NB4 (cell line): ENCODE measurements at places on chromosomes 1 and 21.

DNA sequence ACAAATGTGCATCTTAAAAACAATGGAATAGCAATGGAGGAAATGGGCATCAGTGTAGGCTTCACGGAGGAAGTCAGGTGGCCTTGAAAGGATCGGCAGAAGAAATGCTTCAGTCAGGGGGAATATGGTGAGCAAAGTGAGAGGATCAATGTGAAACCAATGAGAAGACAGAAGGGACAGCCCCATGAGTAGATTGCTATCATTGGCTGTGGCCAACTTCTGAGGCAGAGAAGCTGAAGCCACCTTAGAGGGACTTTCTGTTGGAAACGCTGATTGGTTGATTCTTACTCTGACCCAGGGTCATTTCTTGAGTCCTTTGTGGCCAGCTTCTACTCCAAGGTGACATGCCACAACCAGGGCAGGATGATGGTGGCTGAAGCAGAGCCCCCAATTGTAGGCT, 130.7 kb upstream of the ZNF648 start:
- DNase-seq, result no peak

DNA sequence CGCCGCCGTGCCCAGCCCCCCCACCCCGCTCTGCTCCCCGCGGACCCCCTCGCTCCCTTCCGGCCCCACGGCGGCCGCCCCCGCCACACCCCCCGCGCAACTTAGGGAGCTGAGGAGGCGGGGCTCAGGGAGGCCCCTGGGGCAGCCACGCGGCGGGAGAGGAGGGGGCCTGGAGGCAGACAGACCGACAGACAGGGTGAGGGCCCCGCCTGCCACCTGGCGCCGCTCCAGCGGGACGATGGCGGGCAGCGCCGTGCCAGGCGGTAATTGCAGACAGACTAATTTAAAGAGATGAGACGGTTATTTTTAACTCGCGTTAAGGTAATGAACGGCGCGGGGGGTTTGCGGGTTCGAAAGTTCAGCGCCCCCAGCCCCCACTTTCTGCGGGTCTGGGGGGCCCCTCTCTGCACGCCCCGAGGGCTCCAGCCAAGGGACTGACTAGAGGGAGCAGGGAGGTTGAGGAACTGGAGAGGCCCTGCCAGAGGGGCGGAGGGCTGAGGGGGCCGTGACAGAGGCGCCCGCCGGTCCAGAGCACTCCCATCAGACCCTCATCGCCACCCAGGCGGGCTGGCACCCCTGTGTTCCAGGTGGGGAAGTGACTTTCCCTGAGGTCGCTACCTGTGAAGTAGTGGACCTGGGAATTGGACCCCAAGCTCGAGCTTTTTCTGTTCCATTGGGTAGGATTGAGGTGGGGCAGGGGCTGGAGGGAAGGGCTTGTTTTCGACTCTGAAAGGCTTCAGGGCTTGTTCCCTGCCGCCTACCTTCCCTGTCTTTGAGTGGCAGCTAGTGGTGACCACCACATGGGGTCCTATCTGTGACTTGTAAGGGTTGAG, 5.4 kb downstream of the FOXO6 start:
- peak; percentile 58 for DNase-seq

DNA sequence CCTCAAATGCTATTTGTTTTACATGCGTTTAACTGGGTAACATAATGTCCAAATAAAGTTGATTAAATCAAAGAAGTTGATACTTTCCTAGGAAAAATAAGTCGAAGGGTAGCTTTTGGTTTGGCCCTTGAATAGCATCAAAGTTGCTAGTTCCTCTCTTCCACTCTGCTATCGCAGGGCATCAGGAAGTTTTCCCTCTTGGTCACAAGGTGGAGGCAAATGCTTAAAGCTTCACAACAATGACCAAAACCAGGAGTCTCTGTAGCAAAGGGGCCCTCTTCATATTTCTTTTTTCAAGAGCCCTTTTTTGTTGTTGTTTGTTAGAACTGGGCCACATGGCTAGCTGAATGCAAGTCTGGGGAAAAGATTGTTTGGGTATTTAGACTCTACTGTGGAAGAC, 668.4 kb downstream of the KCNT2 start:
- DNase-seq, result no peak

DNA sequence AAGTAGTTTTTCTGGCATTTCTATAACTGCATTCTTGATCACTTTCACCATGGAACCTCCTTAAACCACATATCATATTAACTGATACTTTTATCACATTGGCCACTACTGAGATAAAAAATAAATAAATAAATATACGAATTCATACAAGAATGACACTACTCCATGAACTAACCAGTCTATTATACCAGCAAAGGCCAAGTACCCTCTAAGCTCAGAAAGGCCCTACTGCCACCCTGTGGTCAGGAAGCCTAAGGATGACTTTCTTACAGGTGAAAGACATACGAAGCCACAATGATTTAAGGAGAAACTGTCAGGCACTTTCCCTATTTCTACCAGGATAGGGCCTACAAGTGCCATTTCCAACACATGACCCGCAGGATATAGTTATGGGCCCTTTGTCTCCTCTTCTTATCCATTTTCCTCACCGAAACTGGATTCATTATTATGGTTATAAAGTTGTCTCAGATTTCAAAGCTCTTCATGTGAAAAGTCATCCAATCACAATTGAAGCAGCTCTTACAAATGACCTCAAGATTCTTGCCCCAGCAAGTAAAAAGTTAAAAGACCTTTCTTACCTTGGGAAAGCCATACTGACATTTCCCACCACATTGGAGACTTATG, 23.9 kb downstream of the DNAJC8 start:
- DNase-seq, result peak; percentile 76

GRCh38 chr1:40183055-40183710, 22.0 kb downstream of the RLF start:
- DNase-seq, result peak; percentile 45

DNA sequence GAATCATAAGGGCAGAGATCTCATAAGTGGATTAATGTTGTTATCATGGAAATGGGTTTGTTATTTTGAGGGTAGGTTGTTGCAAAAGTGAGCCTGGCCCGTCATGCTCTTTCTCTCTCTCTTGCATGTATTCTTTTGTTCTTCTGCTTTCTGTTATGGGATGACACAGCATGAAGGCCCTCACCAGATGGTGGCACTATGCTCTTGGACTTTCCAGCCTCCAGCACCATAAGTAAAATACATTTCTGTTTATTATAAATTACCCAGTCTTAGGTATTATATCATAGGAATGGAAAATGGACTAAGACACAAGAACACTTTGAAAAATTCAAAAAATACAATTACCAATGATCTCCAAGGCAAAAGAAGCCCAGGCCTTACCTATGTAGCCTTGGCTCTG, 676.1 kb downstream of the PTPRU start:
- DNase-seq, result peak; percentile 37

GRCh38 chr1:203033287-203033686, 7.0 kb downstream of the PPFIA4 start:
- no peak for DNase-seq

DNA sequence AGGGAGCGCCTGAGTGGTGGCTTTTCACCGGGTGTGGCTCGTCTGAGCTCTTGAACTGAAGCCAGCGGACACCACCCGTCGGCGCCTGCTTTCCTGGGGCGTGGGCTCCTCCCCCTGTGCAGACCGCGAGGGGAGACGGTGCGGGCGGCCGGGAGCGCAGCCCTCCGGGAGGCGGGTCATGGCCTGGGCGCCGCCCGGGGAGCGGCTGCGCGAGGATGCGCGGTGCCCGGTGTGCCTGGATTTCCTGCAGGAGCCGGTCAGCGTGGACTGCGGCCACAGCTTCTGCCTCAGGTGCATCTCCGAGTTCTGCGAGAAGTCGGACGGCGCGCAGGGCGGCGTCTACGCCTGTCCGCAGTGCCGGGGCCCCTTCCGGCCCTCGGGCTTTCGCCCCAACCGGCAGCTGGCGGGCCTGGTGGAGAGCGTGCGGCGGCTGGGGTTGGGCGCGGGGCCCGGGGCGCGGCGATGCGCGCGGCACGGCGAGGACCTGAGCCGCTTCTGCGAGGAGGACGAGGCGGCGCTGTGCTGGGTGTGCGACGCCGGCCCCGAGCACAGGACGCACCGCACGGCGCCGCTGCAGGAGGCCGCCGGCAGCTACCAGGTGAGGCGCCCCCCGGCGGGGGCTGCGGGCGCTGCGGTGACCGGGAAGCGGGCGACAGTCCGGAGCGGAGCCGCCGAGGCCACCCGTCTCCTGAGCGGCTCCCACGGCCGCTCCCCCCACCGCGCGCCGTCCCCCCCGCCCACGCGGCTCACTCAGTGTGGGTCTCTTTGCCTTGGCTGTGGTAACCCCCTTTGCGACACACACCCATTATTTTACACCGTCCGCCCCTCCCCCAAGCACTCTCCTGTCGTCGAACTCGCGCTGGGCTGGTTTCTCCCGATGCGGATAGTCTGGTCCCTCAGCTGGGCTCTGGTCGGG, at the start of gene TRIM58:
TRIM58 (plus strand) TSS at position 119 of the 916 bp plus-strand sequence; CDS start at position 179, 60 bp downstream.
- DNase-seq, result peak; percentile 54

- peak; percentile 82 for DNase-seq
Observed at GRCh38 chr1:43381612-43382011, 8.0 kb downstream of the MED8 start.

GRCh38 chr21:37372951-37373350, 6.4 kb downstream of the DYRK1A start:
- no peak for DNase-seq

DNA sequence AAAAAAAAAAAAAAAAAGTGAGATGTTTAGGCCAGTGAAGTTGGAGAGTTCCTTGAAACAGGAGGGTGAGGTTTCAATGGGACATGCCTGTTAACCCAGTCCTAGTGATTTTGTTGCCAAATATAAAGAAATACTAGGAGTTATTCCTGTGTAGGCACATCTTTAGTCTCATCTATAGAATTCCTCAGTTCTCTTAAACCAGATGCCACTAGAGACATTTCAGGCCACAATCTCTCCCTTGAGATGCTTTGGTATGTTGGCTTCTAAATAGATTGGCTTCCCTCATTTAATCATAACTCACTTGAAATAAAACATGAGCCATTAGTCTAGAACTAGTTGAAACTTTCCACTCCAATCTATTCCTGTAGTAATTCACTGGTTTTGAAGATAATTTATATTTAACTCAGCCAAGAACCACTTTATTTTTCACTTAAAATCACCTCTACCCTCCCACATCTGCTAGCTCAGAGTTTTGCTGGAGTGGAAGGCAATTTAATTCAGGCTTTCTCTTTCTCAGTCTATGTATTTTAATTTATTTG, 29.8 kb downstream of the GPR137B start:
- DNase-seq, result no peak

DNA sequence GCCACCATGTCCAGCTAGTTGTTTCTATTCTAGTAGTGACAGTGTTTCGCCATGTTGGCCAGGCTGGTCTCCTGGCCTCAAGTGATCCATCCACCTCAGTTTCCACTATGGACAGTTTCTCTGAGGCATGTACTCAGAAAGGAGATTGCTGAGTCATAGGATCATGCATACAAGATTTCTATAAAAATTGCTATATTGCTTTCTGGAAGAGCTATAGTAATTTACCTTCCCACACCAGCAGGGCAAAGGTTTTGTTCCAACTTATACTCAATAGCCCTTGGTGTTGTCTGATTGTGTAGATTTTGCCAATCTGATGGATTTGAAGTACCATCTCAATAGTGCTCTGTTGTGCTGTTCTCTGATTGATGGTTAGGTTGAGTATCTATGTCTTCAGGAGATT, 15.6 kb upstream of the ATP1A1 start:
- DNase-seq, result no peak

- DNase-seq, result no peak
Observed at GRCh38 chr1:84939761-84940160, 46.8 kb upstream of the LPAR3 start.

DNA sequence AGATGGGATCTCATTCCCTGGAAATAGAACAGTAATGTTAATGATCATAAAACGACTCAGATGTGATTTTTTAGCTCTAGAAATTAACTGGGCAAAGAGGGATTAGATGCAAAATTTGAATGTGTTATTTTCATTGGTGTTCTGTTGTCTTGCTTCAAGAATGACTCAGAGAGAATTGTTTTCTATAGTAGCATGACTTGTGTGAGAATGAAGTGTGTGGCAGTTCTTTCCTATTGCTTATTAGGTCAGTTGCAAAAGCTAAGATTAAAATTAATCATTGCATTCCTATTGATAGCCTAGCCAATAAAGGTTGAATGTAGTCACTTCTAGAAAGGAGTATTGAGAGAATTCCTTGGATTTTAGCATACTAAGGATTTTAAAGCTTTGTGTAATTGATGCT, 22.9 kb downstream of the SPEN start:
- no peak for DNase-seq

- no peak for DNase-seq
Observed at GRCh38 chr1:229920683-229921082, 146.4 kb upstream of the GALNT2 start.

DNA sequence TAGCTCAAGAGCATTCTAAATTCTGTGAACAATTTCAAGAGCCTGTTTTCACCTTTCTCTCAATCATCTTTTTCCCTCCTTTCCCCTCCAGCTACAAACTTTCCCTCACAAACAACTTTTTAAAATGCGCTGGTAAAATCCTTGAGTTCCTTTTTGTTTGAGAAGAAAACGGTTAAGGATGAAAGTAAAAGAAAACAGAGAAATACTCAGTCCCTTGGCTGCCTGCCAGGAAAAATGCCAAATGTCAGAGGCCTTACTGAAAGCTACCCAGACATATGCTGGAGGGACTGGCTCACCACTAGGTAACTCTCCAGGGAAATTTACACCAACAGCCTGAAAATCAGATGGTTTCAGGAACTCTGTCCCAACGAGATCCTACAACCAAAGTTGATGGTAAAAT, 11.0 kb upstream of the SERBP1 start:
- no peak for DNase-seq

GRCh38 chr1:99645699-99646531, at the start of gene PALMD:
PALMD (plus strand) TSS chr1:99646113; CDS start chr1:99646318, 205 bp downstream.
- no peak for DNase-seq

GRCh38 chr1:20279509-20279908, 11.2 kb upstream of the VWA5B1 start:
- DNase-seq, result no peak

- peak; percentile 5 for DNase-seq
Observed at GRCh38 chr1:240005997-240006650, 85.6 kb upstream of the FMN2 start.

DNA sequence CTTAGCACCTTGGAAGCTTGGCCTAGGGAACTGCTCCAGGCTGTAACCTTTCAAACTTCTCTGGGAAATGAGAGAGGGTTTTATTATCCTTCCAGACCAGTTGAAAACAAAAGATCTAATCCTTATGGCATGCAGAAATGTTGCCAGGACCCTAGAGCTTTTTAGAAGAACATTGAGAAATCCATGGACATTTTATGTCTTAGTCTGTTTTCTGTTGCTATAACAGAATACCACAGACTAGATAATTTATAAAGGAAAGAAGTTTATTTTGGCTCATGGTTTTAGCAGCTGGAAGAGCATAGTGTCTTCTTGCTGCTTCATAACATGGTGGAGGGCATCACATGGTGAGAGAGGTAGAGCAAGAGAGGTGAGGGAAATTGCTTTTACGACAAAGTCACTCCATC, 25.8 kb downstream of the OSBPL9 start:
- DNase-seq, result no peak
